ENCODE measurements at places on chromosomes 4 and X.

GRCh38 chr4:183971929-183972490 is 66.9 kb downstream of the STOX2 start:
- no peak for DNase-seq

- DNase-seq, result no peak
These were observed 125.3 kb upstream of the PACRGL start for GRCh38 chr4:20574986-20575385.

DNA sequence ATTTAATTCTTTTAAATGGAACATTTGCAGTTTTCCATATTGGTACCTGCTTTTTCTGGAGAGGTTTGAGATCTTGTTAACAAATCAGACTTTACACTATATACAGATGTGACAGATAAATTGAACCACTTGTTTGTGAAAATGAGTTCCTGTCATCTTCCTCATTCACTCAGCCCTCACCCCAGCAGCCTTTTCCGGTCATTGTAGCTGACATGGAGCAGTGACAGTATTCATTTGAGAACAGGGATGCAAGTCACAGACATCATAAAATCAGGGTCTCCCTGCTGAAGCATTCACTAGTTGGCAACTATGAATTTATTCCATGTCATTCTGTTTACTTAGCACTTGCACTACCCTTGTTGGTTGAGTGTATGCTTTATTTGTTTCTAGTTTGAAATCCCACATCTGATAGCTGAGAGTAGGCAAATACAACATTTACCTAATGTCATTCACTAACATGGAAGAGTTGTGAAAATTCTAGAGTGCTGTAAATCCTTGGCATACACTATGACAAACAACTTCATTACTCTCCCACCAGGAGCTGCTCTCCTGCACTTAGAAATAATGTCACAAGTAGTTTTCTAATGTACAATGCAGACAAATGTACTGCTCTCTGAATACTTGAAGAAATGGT is 78.9 kb downstream of the UGT8 start:
- no peak for DNase-seq

DNA sequence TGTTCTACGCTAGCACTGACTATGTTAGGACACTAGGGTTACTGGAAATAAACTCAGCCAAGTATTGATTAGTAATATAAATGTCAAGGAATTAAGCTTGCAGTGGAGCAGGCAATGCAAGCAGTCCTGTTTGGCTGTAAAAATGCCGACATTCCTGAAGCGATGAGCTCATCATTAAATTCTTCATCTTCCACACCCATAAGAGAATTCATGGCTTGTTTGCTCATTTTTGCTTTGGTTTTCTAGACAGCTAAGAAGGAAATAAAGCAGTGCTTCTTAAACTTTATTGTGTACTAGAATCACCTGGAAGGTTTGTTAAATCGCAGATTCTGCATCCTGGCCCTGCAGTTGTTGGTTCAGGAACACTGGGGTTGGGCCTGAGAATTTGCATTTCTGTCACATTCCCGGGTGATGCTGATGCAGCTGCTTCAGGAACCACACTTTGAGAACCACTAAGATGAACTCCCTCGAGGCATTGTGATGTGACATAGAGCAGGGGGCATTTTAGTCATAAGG is 17.8 kb downstream of the ANXA3 start:
- no peak for DNase-seq

DNA sequence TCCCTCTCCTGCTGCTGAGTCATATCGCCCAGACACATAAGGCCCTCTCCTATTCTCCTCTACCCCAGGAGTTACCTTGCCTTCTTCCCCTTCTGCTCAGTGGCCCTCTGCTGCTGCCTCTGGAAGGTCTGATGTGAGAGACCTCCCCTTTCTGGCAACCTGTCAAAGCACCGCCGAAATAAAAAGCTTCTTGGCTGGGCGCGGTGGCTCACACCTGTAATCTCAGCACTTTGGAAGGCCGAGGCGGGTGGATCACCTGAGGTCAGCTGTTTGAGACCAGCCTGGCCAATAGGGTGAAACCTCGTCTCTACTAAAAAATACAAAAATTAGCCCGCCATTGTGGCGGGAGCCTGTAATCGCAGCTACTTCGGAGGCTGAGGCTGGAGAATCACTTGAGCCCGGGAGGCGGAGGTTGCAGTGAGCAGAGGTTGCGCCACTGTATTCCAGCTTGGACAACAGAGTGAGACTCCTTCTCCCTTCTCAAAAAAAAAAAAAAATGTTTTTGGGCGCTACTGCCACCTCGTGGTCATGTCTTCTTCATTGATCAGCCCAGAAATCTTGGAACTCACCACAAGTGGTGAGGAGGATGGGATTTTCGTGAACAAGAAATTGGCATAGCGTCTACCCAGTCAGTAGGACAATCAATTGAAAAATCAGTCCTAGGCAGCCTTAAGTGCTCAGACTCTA is 8.6 kb upstream of the ZXDA start:
- DNase-seq, result no peak

DNA sequence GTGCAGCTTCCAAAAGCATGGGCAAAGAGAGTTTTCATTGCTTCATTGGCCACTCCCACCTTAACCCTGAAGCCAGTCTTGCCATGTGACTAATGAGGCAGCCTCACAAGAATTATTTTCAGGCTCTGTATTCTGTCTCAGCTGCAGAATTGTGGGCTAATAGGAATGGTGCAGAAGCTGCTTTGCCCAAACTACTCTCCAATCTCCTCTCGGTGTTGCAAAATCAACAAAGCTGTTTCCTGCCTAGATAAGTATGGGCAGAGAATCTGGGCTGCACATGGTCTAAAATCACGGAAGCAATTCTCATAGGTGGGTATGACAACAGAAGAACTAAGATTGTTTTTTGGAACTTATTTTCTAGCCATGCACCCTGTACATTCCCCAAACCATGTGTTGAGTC is 31.4 kb downstream of the PPP1R2C start:
- DNase-seq, result no peak

DNA sequence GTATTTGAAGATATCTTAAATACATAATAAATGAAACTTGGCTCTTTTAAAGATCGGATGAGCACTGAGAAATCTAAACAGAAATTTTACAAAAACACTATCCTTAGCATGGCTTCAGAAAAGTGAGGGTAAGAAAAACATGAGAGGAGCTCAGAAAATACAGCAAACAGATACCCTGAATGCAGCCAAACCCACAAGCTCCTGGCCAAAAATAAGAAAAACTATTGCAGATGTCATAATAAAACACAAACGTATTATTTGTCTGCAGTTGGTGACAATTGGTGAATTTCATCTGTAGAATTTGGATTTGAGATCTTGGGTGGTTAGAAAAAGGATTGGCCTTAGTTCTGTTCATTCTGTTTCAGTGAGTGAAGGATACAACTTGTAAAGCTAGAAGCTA is 603.9 kb downstream of the INPP4B start:
- no peak for DNase-seq

- DNase-seq, result no peak
These were observed 534.1 kb upstream of the AADAT start for GRCh38 chr4:170623899-170624298.

DNA sequence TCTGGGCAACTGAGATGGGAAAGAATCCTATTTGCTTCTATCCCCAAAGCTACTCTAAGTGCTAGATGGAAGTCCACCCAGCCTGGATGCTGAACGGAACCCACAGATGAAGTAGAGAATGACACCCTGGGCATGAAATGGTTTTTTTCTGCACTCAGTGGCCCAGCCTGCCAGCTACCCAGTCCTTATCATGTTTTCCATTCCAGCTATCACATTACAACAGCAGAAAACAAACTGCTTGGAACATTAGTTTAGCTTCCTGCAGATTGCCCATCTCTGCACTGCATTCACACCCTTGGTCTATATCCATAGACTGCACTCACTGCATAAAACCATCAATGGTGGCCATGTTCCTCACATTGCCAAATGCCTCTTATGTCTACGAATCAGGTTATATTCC is 79.1 kb downstream of the NYX start:
- no peak for DNase-seq

DNA sequence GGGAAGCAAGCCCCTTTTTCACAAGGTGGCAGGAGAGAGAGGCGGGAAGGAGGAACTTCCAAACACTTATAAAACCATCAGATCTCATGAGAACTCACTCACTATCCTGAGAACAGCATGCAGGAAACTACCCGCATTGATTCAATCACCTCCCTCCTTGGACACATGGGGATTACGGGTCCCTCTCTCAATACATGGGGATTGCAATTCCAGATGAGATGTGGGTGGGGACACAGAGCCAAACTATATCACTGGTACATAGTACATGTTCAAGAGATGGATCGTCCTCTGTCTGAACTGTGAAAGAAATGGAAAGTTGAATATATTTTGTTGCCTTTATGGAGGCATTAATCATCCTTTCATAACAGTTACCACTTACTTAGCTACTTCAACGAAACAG is 12.8 kb downstream of the EREG start:
- DNase-seq, result no peak

DNA sequence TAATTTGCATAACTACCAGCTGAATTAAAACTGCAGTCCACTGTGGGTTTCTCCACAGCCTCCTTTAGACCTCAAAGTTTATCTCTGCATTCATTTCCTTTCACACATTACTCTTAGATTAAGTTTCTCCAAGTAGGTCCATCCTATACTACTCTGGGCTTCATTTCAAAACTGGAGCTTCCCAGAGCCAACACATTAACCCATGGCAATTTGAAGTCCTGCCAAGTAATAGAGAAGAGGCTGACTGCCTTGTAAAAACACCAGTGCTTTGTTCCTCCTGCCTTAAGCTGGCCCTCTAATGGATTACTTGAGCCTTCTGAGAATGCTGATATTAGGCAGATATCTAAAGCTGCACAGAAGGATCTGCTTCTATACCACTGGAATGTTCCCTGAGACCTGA is 997.2 kb upstream of the SLIT2 start:
- no peak for DNase-seq

GRCh38 chr4:44056721-44057151 is 391.9 kb downstream of the KCTD8 start:
- DNase-seq, result no peak

DNA sequence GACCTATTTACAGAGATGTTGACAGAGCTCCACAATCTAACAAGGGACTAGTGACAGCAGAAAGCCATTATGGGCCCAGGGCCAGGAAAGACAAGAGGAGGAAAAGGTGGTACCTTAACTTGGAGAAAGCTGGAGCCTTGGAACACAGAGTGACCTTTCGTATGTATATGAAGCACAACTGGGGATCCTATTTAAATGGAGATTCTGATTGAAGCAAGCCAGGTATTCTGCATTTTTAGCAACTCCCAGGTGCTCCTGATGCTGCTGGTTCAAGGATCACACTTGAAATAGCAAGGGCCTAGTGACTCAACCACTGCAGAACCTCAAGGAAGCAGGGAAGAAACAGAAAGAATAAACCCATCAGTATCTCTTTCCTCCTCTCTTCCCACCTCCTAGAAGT is 99.4 kb downstream of the TMEM47 start:
- DNase-seq, result no peak
